ENCODE measurements at places on chromosomes 1 and 21.

DNA sequence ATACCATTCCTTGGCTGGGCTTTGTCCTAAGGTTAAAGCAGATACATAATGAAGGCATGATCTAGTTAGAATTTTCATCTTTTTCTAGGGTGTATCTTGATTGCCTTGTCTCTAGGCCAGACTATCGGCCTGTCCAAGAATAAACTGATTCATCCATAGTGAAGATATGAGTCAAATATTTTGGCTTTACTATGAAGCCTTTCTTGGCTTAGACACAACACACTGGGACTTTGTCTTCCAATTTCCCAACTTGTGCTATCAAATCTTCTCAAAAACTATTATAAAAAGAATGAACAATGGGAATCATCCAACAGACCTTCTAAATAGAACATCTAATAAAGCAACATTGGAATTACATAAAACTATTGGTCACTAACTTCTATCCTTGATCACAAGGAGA is 64.8 kb downstream of the WARS2 start:
- DNase-seq = peak; percentile 47

DNA sequence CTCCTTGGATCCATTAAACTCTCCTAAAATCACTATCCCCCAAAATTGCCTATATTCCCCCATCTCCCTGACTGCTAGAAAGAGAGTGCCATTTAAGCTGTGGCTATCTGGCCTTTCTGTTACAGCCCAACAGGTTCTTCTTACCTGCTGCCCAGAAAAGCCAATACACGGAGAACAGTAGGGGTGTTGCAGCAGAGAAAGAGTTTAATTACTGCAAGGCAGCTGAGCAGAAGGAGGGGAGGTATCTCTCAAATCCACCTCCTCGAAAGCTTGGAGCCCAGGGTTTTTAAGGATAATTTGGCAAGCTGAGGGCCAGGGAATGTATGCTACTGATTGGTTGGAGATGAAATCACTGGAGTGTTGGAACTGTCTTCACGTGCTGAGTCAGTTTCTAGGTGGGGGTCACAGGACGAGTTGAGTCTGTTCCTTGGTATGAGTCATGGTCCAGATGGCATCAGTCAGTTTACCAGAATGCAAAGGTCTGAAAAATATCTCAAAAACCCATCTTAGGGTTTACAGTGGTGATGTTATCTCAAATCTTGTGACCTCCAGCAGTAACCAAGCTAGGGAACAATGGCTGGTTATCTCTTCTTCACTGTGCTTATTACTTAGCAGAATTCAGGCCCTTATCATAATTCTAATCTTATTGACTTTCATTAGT is 89.8 kb downstream of the SMYD3 start:
- DNase-seq = peak; percentile 10

DNA sequence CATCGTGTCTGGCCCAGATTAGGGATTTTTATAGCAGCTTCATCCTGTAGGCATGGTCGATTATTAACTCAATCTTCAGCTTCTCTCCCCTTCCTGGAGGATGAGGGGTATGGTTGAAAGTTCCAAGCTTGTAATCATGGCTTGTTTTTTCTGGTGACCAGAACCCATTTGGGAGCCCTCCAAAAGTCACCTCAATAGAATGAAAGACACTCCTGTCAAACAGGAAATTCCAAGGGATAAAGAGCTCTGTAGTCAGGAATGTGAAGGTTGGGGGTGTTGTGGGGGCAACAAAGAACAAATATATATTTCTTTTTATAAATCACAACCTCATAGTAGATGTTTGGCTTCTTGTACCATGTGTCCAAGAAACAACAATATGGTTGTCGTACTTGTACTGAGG is 212.7 kb upstream of the ESRRG start:
- no peak for DNase-seq

DNA sequence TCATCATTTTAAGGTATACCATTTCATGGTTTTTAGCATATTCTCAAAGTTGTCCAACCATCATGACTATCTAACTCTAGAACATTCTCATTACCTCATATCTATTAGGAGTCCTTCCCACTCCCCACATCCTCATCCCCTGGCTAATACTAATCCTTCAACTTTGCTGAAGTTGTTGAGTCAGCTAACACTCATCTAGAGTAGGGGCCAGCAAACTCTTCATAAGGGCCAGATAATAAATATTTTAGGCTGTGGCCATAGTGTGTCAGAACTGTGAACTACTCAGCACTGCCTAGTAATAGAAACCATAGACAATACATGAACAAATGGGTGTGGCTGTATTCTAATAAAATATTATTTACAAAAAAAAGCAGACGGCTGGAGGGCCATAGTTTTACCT is 43.0 kb downstream of the TOR3A start:
- DNase-seq = no peak

DNA sequence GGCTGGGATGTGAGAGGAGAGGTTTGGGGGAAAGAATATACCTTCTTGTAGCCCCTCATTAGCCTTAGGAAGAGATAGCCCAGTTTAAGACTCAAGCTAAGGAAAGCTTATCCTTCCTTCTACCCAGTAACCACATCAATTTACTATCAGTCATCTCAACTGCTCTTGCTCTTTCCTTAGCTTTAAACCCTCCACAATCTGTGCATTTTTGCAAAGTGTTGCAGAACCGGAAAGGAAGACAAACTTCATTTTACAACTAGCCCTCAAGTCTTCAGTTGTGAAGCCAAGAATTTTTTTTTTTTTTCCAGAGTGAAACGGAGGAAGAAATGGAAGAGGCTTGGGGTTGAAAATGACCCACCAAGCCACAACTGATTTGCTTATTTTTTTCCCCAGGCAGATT is 137.0 kb upstream of the LMO4 start:
- no peak for DNase-seq

- DNase-seq = no peak
These were observed 9.0 kb downstream of the FAM20B start for GRCh38 chr1:179034720-179035119.

GRCh38 chr1:24695202-24695974 is 49.9 kb upstream of the CLIC4 start:
- no peak for DNase-seq

DNA sequence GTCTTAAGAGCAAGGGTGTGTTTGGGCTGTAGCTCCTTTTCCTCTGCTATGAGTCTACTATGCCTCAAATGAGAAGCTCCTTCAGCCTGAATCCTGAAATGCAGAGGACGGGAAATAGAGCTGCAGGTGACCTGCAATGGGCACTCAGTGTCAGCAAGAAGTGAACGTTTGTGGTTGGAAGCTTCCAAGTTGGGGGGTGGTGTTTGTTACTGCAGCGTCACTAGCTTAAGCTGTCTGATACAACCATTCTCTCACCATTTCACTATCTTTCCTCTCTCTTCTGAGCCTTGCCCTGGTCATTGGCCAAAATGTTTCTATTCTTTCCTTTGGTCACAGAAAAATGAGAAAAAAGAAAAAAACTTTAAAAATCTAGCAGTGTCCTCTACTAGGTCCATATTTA is 19.4 kb downstream of the TRIM67 start:
- DNase-seq = no peak

DNA sequence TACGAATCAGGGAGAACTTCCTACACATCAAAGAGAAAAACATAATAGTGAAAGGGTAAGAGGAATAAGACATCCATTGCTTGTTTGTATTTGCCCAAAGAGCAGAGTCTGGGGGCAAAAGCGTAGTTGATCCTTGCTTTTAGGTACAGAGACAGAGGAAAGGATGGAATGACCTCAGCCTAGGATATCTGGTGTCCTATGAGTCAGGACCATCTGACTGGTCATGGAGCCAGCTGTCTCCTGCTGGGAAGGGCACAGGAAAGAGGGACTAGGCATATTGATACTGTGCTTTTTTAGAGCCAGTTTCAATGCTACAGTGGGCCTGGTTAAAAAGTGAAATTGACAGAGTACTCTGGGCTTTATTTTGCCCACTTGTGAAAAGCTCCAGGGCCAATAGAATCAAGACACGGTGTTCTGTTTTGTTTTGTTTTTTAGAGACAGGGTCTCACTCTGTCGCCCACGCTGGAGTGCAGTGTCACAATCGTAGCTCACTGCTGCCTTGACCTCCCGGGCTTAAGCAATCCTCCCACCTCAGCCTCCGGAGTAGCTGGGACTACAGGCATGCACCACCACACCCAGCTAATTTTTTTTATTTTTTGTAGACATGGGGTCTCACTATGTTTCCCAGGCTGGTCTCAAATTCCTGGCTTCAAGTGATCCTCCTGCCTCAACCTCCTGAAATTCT is 3.2 kb downstream of the PLEKHO1 start:
- peak; percentile 64 for DNase-seq

GRCh38 chr1:192811006-192811405 is 2.2 kb downstream of the RGS2 start:
- no peak for DNase-seq

DNA sequence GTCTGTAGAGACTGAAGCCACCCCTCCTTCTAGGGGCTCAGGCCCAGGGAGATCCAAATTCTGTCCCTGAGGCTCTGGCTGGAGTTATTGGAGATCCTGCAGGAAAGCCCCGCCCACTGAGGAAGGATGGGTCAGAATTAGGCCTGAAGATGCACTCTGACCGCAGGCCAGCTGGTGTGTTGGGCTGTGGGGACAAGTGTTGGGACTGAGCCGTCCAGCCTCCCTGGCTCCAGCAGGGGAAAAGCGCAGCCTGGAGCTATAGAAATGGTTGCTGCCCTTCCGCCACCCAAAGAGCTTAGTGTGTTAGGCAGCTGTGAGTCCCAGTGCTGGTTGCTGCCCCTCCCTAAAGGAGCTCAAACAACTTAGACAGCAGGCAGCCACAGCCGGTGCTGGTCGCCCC is 33.0 kb upstream of the PRRX1 start:
- DNase-seq = no peak

GRCh38 chr1:74422421-74423292 is 89.8 kb downstream of the LRRC53 start:
- DNase-seq = no peak

GRCh38 chr1:34057347-34058130 is 107.5 kb downstream of the CSMD2 start:
- no peak for DNase-seq

GRCh38 chr1:178844436-178844835 is 26.4 kb downstream of the ANGPTL1 start:
- no peak for DNase-seq

DNA sequence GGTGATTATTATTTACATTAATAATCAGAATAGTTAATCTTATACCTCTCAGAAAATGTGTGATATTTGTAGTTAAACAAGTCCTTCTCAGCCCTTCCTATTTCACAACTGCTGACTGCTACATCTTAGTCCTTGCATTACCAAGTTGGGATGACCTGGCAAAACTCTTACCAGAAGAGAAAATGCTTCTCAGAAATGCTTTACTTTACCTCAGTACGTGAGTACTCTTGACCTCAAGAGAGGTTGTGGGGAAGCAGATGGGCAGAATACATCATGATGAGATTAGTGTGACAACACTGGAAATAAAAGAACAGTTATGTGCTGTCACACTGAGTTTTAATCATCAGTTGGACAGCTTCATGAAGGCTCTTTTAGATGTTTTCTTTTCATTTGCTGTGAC is 16.2 kb downstream of the CFAP126 start:
- DNase-seq = no peak

DNA sequence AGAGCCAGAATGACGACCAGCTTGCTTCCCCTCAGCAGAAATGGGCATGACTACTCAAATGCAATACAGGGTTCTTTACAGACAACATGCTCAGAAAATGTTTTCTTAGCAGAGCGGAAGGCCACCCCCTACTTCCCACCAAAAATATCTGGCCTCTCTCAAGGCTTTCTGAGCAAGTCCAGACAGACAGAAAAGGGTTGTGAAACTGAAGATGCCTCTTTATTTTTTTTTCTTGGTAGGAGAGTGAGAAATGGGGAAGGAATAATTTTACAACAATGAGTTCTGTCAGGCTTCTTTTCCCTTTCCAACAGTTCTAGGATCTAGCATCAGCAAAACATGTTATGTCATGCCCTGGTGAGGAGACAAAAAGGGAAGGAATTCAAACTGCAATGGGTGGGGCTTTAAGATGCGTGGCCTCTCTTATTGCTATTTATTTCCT is 172.0 kb upstream of the CAMK1G start:
- DNase-seq = no peak

DNA sequence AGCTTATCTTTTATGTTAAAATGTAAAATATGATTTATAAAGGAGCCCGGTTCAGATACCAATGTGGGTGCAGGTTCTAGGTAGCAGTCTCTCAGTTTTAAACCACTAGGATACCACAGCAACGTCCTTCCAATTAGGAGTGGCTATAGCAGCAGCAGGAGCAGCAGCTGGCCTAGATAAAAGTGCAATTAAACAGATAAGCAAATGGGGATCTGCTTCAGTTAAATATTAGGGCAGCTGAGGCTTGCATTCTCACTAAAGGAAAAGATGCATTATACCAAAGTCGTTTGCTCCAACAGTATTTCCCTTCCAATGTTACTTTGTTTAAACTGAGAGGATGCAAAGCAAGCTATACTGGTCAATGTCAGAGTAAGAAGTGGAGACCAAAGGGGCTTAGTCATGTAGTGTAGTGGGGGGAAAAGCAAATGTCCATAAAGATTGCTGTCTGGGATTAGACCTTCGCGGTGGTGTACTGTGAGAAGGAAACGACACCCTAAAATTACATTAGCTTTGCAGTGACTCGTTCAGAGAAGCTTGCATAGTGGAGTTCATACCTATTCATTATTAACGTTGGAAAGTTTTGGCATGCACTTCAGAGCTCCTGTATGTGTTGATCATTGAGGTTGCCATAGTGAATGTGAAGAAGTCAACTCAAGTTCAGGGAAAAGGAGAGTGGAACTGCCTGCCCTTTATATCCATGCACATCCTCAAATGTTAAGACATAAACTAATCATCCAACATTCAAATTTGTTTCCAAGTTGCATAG is 272.2 kb downstream of the VAV3 start:
- no peak for DNase-seq

GRCh38 chr1:244354810-244355278 is 96.9 kb downstream of the ADSS2 start:
- no peak for DNase-seq

DNA sequence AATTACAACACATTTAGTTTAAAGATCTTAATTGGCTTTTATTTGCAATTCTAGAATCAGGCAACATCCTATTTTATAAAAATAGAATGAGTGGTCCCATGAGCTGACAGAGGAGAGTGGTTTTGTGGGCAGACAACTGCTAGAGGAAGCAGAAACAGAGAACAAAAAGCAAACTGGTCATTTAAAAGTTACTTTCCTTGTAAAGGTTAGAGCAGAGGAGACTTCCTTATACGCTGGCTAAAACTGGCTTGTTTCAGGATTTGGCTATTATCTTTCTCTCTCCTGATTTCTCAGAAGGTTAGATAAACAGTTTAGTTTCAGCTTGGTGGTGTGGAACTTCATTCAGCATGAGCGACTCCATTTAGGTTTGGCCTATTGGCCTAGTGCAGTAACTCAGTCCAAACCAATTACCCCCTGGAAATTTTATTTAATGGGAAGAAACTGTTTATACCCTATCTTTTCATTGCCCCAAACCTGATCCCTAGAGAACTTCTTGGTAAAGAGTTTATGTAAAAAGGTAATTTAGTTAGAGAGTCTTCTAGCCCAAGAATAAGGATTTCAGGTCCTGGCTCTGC is 32.2 kb upstream of the IL20 start:
- DNase-seq = no peak

GRCh38 chr1:77012066-77012465 is 144.8 kb downstream of the ST6GALNAC5 start:
- DNase-seq = no peak

- DNase-seq = no peak
These were observed 67.6 kb downstream of the FHAD1 start for GRCh38 chr1:15314328-15315281.
